Fibroblast of the conjunctiva (primary cell): ENCODE measurements at places on chromosomes 7 and 10.

- DNase-seq: no peak
These were observed 130.6 kb downstream of the SPAG6 start for GRCh38 chr10:22475651-22476600.

GRCh38 chr10:51405580-51406351 is 293.6 kb downstream of the CSTF2T start:
- no peak for DNase-seq

GRCh38 chr7:16409777-16410176 is 11.6 kb downstream of the CRPPA start:
- DNase-seq: no peak

DNA sequence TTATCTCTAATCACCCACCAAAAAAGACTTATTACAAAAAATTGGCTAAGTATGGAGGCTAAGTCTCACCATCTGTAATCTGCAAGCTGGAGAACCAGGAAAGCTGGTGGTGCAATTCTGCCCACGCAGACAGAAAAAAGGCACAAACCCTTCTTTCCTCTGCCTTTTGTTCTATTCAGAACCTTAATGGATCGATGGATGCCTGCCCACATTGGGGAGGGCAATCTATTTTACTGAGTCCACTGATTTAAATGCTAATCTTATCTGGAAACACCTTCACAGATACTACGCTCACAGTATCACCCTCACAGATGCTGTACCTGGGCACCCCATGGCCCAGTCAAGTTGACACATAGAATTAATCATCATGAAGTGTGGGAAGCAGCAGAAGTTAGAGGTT is 10.2 kb downstream of the IGFBP3 start:
- DNase-seq: no peak

- no peak for DNase-seq
These were observed 392.8 kb upstream of the KLF6 start for GRCh38 chr10:4177791-4178190.

DNA sequence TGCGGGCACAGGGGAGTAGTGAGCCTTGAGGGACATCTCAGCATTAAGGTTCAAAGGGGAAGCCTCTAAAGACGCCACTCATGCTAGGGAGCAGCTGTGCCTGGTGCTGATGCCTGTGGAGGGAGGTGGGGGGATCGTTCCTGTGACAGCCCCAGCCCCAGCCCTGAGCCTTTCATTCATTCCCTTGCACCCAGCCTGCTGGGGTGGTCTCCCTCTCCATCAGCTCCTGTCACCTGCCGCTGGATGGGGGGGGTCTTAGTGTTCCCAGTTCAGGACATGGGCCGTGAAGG is 11.6 kb downstream of the ZNF316 start:
- no peak for DNase-seq

- no peak for DNase-seq
These were observed 68.3 kb upstream of the DNAJB6 start for GRCh38 chr7:157268540-157268939.

GRCh38 chr10:8043569-8044306 is 10.8 kb upstream of the GATA3 start:
- DNase-seq: no peak

DNA sequence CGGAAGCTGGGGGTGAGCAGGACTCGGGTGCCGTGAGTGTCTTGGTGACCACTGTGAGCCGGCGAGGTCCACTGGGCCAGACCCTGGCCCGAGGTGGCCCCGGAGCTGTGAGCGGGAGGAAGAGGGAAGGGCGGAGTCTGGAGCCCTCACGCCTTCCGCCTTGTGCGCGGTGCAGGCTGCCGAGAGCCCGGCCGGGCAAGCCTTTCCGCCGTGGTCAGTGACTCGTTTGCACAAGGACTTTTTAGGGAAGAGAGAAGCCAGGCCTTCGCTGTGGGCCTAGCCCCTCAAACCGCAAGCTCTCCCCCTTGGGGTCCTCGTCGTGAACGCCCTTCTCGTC is 40.9 kb upstream of the ZNF32 start:
- DNase-seq: no peak

DNA sequence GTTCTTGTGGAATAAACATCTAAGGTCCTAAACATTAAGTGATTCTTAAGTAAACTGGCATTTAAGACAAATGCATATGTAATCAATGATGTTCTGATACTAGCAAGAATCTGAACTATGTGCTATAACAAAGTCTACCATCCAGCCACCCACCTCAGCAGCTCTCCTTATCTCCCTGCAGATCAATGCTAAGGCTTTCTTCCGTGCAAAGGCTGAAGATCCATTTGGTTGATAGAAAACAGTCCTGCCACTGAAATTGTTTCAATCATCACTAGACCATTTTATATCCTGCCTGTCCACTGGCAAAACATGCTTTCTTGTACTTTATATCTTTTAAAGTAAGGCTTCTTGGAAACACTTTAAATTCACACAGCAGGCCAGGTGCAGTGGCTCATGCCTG is 6.3 kb upstream of the SMKR1 start:
- DNase-seq: no peak

DNA sequence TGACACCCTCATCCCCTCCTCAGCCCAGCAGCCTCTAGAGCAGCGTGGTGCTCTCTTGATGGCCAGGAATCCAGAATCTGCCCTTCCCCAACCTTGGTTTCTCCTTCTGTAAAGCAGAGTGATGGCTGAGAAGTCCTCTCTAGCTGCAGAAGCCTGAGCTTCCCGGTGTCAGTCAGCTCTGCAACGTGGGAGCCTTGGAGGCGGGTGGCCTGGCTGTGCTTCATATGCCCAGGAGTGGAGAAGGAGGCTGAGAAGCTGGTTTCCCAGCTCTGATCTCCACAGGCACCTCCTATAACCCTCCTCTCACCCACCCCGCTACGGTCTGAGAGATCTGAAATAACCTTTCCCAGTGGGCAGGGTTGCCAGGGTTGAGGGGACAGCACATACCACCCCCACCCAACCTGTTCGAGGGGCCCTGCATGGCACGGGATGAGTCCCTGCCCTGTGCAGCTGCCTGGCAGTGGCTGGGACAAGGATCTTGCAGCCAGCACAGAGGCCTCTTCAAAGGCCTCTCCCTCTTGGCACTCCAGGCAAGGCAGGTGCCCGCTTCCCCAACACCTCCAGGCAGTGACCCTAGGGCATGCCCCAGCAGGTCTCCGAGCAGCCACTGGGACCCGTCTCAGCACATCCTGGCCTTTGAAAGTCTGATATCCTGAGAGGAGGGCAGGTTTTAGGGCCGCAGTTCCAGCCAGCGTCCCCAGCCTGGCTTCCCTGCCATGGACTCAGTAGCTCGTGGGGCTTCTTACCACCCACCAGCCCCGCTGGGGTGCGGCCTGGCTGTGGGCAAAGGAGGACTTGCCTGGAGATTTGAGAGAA is 18.3 kb upstream of the SLC29A3 start:
- DNase-seq: no peak

- DNase-seq: no peak
These were observed 322.3 kb downstream of the ZNF716 start for GRCh38 chr7:57772126-57772924.

DNA sequence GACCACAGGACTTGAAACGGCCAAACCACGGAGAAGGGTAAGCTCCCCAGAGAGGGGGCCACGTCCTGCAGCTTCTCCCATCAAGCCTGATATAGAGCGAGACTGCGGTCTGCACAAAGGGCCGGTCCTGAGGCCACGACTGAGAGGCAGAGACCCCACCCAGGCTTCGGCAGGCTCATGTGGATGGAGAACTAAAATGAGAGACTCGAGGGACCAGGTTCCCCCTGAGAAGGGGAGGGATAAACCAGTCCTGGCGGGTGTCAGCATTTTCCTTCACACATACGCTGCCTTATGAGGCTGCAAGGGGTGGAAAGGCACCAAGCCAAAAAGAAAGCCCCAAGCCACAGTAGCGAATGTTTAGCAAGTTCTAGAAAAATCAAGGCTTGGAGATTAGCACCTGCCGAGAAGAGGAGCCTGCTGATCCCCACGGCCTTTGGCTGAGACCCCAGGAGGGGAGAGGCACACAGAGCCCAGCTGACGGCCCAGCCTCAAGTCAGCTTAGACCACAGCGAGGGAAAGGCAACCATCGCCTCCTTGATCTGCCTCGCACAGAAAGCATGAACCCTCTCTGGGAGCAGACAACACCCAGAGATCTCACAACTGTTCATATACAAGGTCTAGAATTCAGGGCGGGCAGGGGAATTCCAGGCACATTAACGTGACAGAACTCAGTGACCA is 92.6 kb upstream of the RNF32 start:
- DNase-seq: no peak

DNA sequence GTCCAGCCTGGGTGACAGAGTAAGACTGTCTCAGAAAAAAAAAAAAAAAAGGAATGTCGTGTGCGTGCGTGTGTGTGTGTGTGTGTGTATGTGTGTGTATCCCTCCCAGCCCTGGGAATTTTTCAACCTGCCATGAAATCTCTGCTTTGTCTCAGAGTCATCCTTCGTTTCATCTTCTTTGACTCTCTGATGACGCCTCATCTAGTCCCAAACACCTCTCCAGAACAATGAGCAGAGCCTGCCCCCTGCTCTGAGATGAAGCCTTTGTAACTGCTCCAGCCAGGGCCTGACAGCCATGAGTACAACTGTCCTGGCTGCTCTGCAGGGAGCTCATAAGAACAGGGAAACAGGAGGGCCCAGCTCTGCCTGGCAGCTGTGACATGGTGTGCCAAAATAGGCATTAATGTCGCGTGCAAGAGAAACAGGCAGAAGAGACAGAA is 149.5 kb downstream of the FAM107B start:
- no peak for DNase-seq

- no peak for DNase-seq
These were observed 398.8 kb upstream of the IGFBP3 start for GRCh38 chr7:46319841-46320240.

DNA sequence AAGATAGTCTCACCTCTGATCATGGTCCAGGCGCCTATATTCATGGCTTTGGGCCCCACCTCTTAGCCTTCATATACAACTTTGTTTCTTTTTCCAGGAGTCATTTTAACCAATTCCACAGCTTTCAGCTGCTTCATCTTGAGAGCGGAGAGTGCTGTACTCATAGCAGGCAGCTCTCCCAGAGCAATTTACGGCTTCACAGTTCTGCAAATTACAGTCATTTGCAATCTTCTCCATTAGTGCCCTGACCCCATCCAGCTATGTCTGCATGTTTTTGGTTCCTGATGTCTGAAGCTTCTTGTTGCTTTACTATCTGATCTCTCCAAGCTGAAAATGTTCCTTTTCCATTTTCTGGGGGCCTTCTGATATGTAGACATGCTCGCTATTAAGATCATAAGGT is 18.0 kb upstream of the MEST start:
- no peak for DNase-seq

GRCh38 chr7:129845178-129845971 is 107.4 kb downstream of the UBE2H start:
- DNase-seq: no peak

DNA sequence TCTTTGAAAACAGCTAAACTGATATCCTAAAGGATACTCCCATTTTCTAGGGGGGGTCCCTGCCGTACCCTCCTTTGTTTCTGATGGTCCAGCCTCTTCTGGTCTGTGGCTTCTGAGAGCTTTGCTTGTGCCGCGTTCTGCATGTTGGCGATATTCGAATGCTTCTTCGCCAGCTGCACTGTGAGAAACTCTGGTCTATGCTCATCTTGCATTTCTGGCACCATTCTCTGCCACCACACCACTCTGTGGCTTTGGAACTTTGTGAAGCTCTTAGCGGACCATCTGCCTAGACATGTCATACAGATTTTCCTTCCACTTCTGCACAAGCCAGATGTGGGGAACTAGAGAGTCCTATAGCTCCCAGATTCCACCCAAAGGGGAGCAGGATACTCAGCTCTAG is 197.2 kb downstream of the REEP3 start:
- DNase-seq: no peak
